ENCODE measurements at places on chromosomes 5 and 9. TPM values are rescaled to one million over a fixed set of nuclear protein-coding genes. Genes with fewer than 3 reads are reported as not detected.

GRCh38 chr5:134125039-134126015, 10.8 kb downstream of the TCF7 start:
- no peak for DNase-seq

DNA sequence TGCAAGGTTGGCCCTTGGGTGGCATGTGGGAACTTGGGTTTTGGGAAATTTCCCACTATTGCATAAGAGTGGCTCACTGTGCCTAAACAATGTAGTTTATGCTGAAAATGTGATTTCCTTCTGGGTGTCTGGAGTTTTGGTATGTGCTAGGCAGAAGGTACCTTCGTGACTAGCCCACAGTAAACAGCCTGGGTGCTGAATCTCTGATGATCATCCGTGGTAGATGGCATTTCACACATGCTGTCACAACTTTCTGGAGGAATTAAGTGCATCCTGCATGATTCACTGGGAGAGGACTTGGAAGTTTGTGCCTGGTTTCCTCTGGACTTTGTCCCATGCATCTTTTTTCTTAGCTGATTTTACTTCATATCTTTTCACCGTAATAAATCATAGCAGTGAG, 64.5 kb downstream of the LNPEP start:
- DNase-seq: no peak

DNA sequence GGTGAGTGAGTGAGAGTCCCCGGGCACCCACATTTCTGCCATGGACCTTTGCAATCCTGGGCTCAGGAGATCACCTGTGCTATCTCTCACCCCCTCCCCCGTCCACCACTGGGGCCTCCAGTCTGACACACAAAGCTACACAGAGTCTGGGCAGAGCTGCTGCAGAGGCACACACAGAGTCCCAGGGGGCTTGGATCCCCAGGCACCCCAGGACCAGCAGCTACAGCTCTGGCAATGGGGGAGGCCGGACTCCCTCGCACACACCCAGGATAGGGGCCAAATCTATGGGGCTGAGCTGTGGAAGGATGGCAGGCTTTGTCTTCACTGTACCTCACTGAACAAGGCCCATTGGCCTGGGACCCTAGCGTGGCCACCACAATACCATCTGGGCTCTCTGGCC, 328.8 kb downstream of the MAN2A1 start:
- DNase-seq: no peak

DNA sequence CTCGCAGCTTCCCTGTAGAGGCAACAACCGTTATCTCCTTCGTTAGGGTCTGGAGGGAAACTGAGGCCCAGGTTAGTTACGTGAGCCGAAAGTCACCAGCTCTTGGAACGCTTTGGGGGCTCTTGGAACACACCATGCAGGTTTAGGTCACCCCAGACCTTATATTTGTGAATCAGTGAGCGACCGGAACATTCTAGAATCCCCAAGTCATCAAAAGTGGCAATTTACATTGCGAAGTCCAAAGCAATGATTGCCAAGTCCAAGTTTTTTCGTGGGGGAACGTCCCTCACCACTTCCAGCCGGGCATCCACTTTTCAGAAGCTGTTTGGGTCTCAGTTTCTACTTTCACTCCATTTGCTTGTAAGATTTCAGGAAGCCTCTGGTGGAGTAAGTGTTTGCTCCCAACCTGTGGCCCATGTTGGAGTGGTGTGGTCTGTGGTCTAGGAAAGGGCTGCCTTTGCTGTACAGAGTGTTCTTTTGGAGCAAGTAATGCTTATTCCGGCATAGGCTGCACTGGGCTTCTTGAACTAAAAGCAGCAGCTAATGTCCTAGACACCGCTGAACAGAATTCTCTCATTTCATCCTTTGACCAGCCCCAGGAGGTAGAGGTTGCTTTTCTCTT, 32.8 kb upstream of the SPRY4 start:
- DNase-seq: no peak

- no peak for DNase-seq
These were observed 27.1 kb downstream of the RETREG1 start for GRCh38 chr5:16589658-16590057.

- no peak for DNase-seq
These were observed 70.1 kb upstream of the IFNK start for GRCh38 chr9:27453860-27454553.

DNA sequence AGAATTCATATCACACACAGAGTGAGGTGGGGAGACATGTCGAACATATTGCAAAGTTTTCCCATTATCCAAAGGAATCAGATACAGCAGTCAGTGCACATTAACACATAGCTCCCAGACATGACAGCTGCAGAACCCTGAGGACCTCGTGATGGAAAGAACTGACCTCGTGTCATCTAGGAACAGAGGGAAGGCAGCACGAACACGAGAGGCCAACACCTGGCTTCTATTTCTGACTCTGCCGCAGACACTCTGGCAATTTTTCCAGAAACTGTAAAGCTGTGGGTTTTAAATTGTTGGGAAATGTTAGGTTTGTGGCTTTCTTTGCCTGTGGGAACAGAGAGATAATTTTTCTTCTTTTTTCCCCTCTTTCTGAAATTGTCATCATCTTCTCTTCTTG, 315.0 kb upstream of the PIK3R1 start:
- DNase-seq: no peak

DNA sequence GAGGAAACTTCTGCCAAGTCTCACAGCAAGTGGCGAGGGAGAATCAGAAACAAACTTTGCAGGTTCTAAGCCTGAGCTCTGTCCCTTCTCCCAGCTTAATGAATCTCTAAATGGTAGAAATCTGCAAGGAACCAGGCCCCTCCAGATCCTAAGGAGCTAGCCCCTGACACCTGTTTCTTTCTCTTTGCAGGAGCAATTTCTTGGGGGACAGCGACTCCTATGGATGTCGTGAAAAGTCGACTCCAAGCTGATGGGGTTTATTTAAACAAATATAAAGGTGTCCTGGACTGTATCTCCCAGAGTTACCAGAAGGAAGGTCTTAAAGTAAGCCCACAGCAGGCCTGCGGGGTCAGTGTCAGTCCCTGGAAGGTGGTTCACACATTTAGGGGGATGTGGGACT, 21.8 kb downstream of the IL9 start:
- no peak for DNase-seq

GRCh38 chr5:80153586-80154126, 102.2 kb downstream of the SERINC5 start:
- no peak for DNase-seq

DNA sequence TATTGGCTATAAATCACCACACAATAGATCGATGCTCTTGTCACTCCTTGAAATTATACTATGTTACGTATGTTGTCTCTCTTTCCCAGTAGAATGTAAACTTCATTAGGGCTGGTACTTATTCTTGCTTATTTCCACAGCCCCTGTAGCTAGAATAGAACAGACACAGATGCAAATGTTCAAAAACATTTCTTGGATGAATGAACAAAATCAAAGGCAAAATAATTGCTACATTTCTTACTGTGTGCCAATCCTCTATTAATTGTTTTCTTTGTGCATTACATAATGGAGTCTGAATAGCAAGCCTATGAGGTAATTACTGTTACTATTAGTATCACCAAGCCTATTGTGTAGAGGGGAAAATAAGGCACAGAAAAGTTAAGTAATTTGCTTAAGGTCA, 725 bp upstream of the OR13C2 start:
- no peak for DNase-seq

DNA sequence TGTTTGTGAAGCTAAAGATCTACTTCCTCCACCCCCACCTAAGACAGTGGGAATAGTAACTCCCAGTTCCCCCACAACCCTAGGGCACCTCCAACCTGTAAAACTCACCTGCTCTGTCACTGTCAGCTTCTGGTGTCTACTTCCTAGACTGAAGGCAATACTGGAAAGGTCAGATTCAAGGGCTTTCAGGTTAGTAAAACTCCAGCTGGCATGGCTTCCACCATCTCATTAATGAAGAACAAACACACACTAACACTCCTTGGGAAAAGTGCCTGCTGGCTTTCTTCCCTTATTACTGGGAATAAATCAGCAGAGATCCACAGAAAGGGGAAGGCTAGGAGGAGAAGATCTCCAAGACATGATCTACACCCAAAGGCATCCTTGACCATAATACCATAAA, 109.9 kb downstream of the TMEM174 start:
- DNase-seq: no peak

DNA sequence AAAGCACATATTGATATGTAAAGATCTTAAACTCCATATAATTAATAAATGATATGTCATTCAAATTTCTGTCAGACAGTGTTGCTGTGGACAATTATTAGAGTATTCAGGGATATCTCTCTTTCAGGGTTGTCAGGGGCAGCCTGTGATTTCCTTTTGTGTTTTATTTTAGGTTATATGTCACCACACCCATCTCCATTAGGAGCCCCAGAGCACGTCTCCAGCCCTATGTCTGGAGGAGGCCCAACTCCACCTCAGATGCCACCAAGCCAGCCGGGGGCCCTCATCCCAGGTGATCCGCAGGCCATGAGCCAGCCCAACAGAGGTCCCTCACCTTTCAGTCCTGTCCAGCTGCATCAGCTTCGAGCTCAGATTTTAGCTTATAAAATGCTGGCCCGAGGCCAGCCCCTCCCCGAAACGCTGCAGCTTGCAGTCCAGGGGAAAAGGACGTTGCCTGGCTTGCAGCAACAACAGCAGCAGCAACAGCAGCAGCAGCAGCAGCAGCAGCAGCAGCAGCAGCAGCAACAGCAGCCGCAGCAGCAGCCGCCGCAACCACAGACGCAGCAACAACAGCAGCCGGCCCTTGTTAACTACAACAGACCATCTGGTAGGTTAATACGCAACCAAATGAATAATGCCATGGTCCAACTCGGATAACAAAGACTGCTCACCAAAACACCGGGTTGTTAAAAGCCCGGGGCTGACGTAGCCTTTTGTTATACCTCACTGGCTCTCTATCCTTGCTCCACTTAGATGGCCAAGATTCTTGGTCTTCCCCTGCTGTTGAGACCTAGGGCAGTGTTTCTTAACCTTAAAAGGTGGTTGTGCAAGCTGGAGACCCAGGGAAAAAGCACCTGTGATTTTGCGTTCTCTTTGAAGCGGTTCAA, 24.4 kb downstream of the SMARCA2 start:
- DNase-seq: no peak

DNA sequence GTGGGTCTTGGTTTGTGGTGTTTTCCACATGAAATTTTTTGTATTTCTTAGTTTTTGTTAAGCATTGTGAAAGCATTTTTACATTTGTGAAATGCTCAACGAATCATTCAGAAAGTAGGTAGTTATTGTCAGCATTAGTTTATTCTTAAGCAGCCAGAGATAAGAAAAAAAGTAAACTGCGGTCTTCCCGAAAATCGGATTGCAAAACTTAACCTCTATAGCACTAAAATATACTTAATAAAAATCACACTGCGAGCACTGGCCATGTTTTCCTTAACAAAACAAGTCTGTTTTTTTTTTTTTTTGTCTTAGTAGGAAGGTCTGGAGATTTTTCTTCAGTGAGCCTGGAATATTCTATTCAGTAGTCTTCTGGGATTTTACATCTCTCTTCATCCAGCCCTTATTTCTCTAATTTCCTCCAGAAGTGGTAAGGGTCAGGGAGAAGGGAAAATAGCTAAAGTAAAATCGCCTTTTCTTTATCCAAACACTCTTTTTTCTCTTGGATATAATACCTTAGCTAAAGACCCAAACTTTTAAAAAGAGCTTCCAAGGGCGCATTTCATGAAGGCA, 289.9 kb downstream of the DMAC1 start:
- no peak for DNase-seq

DNA sequence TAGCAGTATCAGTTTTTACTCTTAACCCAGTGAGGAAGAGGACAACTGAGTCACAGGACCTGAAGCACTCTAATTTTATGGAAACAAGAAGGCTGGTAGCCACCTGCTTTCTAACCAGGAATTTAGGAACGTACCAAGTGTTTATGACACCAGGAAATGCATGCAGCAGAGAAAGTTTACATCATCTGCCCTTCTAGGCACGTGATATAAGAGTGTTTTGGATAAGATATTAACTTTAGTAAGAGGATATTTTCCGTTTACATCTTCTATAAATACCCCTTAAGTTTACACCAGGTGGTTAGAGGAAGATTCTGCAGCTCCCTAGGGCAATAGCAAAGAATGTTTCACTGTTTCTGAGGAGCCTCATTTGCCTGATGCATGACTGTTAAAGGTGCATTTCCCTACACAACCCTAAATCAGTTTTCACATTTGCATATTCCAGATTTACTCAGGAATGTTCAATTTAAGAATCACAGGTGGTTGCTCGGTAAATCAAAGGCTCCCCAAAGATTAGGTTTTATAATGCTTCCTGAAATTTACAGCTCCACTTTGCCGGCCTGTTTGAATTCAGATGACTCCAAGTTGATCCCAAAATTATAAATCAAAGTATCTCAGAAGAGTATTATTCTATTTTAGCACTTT, 1.8 kb downstream of the TSC1 start:
- DNase-seq: no peak

- no peak for DNase-seq
These were observed 15.0 kb downstream of the SLC6A3 start for GRCh38 chr5:1430121-1430795.

Gene PGM5
- total RNA-seq: 165 TPM

Gene NEURL1B
- 42.7 TPM for total RNA-seq

Gene STK32A
- total RNA-seq: 0.74 TPM

Gene SHISAL2B
- total RNA-seq: not detected

Gene RORB
- total RNA-seq: 2.6 TPM

Gene SOX30
- 0.14 TPM for total RNA-seq

Gene SPZ1
- total RNA-seq: not detected

All from heart right ventricle (tissue), 16 donors.